ENCODE measurements at places on chromosomes 6 and 20.

- DNase-seq, result no peak
Observed at GRCh38 chr6:16134430-16134829, 5.5 kb downstream of the MYLIP start.

- DNase-seq, result no peak
Observed at GRCh38 chr6:13314806-13315205, 13.5 kb downstream of the TBC1D7 start.

- peak; percentile 36 for DNase-seq
Observed at GRCh38 chr6:33761922-33762629, 15.4 kb upstream of the IP6K3 start.

GRCh38 chr6:17418281-17419188, 25.1 kb downstream of the CAP2 start:
- DNase-seq, result no peak

DNA sequence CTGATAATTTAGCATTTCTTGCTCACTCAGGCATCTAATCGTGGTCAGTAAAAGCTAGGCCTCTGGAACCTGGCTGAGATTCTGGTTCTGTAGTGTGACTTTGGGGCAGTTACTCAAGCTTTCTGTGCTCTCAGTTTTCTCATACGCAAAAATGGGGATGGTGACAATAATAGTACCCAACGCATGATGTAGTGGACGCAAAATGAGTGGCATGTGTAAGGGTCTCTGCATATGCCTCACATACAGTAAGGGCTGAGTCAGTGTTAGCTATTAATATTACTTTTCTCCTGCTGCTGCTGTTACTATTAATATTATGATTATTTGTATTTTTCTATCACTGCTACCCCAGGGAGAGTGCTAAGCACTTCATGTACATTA, 686 bp downstream of the GINS1 start:
- no peak for DNase-seq

GRCh38 chr6:43635387-43636307, at the start of gene MAD2L1BP:
Gene MAD2L1BP (plus strand): TSS chr6:43635840. CDS start chr6:43635876, 36 bp downstream.
- DNase-seq, result peak; percentile 89

DNA sequence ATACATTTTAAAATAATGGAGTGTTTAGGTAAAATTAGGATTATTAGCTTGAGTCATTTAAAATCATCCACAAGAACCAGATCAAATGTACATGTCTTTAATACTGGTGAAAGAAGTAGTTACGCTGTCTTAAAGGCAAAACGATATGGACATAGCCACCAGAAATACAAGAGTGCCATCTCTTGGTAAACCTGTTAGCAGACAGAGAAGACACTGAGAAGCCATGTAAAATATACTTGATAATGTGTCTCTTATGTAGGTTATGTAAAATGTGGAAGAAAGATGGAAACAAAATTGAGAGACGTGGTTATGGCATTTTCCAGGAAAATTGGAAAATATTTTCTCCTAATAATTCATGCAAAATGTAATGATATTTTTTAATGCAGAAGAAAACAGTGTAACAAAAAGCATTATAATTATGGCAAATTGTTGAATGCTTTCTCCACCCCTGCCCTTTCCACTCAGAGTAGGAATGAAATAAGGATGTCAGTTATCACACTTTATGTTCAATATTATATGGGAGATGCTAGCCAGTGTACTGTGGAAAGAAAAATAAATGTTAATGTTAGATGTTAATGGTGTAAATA, 12.2 kb upstream of the SLC17A2 start:
- DNase-seq, result no peak

- DNase-seq, result no peak
Observed at GRCh38 chr6:126944512-126944911, 174.0 kb upstream of the RSPO3 start.

- no peak for DNase-seq
Observed at GRCh38 chr6:20497216-20498040, 36.8 kb upstream of the CDKAL1 start.

GRCh38 chr6:149231778-149232177, 85.7 kb upstream of the TAB2 start:
- DNase-seq, result no peak

DNA sequence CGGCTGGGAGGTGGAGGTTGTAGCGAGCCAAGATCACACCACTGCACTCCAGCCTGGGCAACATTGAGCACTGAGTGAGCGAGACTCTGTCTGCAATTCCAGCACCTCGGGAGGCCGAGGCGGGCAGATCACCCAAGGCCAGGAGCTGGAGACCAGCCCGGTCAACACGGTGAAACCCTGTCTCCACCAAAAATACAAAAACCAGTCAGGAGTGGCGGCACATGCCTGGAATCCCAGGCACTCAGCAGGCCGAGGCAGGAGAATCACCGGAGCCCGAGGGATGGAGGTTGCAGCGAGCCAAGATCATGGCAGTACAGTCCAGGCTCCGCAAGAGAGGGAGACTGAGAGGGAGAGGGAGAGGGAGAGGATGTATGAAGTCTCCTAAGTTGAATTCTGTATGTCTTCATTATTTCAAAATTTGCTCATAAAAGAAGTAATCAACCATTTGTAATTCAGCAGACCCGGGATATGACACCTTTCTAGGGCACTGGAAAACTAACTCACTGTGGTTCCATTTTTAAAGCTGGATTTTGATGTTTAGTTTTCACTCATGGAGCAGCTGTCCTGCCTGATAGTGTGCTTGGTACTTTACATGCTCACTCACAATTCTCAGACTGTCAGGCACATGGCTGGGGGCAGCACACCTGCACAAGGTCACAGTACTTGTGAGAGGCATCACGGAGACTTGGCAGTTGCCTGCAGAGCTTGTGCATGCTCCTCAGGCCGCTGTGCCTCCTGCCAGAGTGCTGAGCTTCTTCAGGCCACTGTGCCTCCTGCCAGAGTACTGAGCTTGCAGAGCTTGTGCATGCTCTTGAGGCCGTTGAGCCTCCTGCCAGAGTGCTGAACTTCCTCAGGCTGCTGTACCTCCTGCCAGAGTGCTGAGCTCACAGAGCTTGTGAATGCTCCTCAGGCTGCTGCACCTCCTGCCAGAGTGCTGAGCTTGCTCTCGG, 106.2 kb downstream of the ERMARD start:
- no peak for DNase-seq
